Transverse colon (tissue), 4 donors: ENCODE measurements at places on chromosomes 16 and 17. TPM values are rescaled to one million over a fixed set of nuclear protein-coding genes. Genes with fewer than 3 reads are reported as not detected.

- H3K4me1 ChIP-seq, result peaks cover 17% of the 10 kb centered on the region
- H3K36me3 ChIP-seq, result no peaks in the 10 kb centered on the region
- no peaks in the 10 kb centered on the region for H3K27me3 ChIP-seq
- no peak for DNase-seq
- no peak overlapping the region for H3K4me3 ChIP-seq
Observed at GRCh38 chr17:19298569-19299213, 61.5 kb downstream of the EPN2 start.

GRCh38 chr17:52233176-52233575 lies 74.7 kb upstream of the CA10 start:
- no peaks in the 10 kb centered on the region for H3K36me3 ChIP-seq
- no peak overlapping the region for H3K27ac ChIP-seq
- DNase-seq, result no peak

- H3K4me1 ChIP-seq, result no peaks in the 10 kb centered on the region
- no peak overlapping the region for H3K27ac ChIP-seq
- no peak overlapping the region for H3K4me3 ChIP-seq
- DNase-seq, result no peak
Observed at GRCh38 chr16:5478036-5478435, 380.4 kb upstream of the EEF2KMT start.

- no peak overlapping the region for H3K27ac ChIP-seq
- no peaks in the 10 kb centered on the region for H3K27me3 ChIP-seq
- H3K36me3 ChIP-seq, result no peaks in the 10 kb centered on the region
- no peak for DNase-seq
Observed at GRCh38 chr16:84074721-84075120, 32.1 kb upstream of the SLC38A8 start.

Gene CCL14
- total RNA-seq, result 4.2 TPM

DNA sequence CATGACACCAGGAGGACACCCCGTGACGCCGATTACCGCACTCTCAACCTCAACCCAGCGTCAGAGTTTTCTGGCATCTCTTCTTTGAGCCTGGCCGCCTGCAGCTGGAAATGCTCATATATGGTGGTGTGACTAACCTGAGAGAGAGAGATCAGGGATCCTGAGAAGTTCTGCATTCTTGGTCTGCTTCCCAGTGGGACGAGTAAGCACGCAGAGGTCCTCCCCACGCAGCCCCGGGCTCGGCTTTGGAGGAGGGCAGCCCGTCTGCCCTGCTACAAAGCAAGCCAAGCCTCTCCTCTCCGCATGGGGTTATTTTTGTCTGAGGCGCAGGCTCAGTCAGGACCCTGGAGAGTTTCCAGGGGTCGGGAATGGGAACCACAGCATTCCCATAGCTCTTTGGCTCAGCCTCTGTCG lies 16.5 kb downstream of the CRISPLD2 start:
- peak; percentile 73 for DNase-seq
- no peak overlapping the region for H3K4me3 ChIP-seq
- H3K4me1 ChIP-seq, result peaks cover 26% of the 10 kb centered on the region
- no peaks in the 10 kb centered on the region for H3K27me3 ChIP-seq
- peak overlapping the region; percentile 94 for H3K27ac ChIP-seq

Gene PSMC3IP
- 2.6 TPM for total RNA-seq

DNA sequence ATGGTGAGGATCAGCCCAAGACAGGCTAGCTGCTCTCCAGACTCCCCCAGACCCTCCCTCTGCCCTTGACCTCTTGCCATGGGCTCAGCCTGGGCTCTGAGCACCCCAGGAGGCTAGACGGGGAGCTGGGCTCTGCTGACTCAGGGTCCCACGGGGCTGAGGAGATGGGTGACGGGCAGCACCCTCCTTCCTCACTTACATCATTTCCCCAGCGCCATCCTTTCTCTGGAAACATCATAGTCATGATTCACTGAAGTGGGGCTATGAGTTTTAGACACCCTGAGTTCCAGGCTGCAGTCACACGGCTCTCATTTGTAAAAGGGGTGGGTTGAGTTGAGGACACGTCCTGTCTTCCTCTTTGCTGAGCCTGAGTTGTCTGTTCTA lies 3.0 kb upstream of the ITGAX start:
- no peaks in the 10 kb centered on the region for H3K4me1 ChIP-seq
- peak overlapping the region; percentile 17 for H3K27ac ChIP-seq
- no peaks in the 10 kb centered on the region for H3K27me3 ChIP-seq
- no peaks in the 10 kb centered on the region for H3K36me3 ChIP-seq
- no peak overlapping the region for H3K4me3 ChIP-seq
- no peak for DNase-seq

DNA sequence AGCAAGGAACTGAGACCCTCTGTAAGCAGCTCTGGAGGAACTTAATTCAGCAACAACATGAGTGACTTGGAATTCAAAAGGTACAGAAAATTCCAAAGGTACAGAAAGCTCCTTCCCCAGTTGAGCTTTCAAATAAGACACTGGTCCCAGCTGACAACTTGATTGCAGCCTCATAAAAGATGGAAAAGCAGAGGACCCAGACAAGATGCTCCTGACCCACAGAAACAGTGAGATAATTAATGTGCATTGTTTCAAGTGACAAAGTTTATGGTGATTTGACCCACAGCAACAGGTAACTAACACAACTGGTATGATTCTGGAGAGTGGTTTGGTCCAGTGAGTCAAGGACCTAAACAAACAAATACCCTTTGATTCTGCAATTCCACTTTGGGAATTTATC lies 15.2 kb upstream of the TMEM114 start:
- no peak for DNase-seq
- no peaks in the 10 kb centered on the region for H3K36me3 ChIP-seq
- no peak overlapping the region for H3K27ac ChIP-seq
- no peaks in the 10 kb centered on the region for H3K4me1 ChIP-seq
